ENCODE measurements at places on chromosomes 11 and 22. TPM values are rescaled to one million over a fixed set of nuclear protein-coding genes. Genes with fewer than 3 reads are reported as not detected.

Gene DDI1
- total RNA-seq, result not detected

Gene MUC5AC
- not detected for total RNA-seq

Gene CNIH2
- total RNA-seq, result 0.17 TPM

Gene UBQLNL
- under 0.01 TPM for total RNA-seq

Gene CARD18
- total RNA-seq, result not detected

Gene HIRA
- total RNA-seq, result 16.9 TPM

- no peak for DNase-seq
- no peaks in the 10 kb centered on the region for H3K27me3 ChIP-seq
- H3K27ac ChIP-seq, result peak overlapping the region; percentile 54
- no peak overlapping the region for H3K4me3 ChIP-seq
- H3K4me1 ChIP-seq, result peaks cover 79% of the 10 kb centered on the region
- peaks cover 82% of the 10 kb centered on the region for H3K36me3 ChIP-seq
Observed at GRCh38 chr22:46108564-46109473, 41.5 kb upstream of the PPARA start.

- H3K27me3 ChIP-seq, result no peaks in the 10 kb centered on the region
- peak within 1 kb of the TSS; percentile 73 for H3K4me3 ChIP-seq
- peaks cover 10% of the 10 kb centered on the region for H3K36me3 ChIP-seq
- H3K4me1 ChIP-seq, result peaks cover 31% of the 10 kb centered on the region
- DNase-seq, result peak; percentile 97
- peak within 1 kb of the TSS; percentile 98 for H3K27ac ChIP-seq
Observed at GRCh38 chr11:69013009-69013951, at the start of gene MRGPRF. Gene MRGPRF, minus strand, starts transcription at chr11:69013246. Its CDS starts 3,345 bp downstream, at chr11:69009901.

- no peak overlapping the region for H3K27ac ChIP-seq
- peaks cover 5% of the 10 kb centered on the region for H3K27me3 ChIP-seq
- no peaks in the 10 kb centered on the region for H3K36me3 ChIP-seq
Observed at GRCh38 chr11:2791139-2791520, 91.3 kb upstream of the KCNQ1OT1 start.

DNA sequence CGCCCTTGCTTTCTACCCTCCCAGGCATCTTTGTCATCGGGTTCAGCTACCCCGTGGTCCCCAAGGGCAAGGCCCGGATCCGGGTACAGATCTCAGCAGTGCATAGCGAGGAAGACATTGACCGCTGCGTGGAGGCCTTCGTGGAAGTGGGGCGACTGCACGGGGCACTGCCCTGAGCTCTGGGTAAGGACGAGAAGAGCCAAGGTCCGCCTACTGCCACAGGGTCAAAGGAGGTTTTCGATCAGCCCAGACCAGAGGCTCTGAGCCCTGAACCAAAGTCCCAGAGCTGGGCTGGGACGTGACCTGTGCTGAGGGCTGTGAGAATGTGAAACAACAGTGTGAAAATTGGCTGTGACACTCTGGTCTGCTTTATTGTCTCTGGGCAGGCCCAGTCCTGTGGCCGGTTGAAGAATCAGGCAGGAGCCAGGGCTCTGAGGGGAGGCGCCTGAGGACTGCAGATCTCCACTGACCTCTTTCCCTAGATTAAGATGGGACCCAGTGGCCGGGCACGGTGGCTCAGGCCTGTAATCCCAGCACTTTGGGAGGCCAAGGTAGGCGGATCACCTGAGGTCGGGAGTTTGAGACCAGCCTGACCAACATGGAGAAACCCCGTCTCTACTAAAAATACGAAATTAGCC lies 6.5 kb upstream of the GALR3 start:
- peaks cover 7% of the 10 kb centered on the region for H3K4me1 ChIP-seq
- no peak overlapping the region for H3K27ac ChIP-seq
- no peak overlapping the region for H3K4me3 ChIP-seq
- no peaks in the 10 kb centered on the region for H3K27me3 ChIP-seq

GRCh38 chr22:31229402-31230079 lies 17.4 kb downstream of the LIMK2 start:
- no peak overlapping the region for H3K27ac ChIP-seq
- no peak overlapping the region for H3K4me3 ChIP-seq
- H3K36me3 ChIP-seq, result no peaks in the 10 kb centered on the region
- no peaks in the 10 kb centered on the region for H3K27me3 ChIP-seq
- peak; percentile 65 for DNase-seq

- H3K4me3 ChIP-seq, result no peak overlapping the region
- no peaks in the 10 kb centered on the region for H3K27me3 ChIP-seq
- no peaks in the 10 kb centered on the region for H3K36me3 ChIP-seq
- no peak overlapping the region for H3K27ac ChIP-seq
- H3K4me1 ChIP-seq, result peaks cover 2% of the 10 kb centered on the region
Observed at GRCh38 chr11:74644081-74644480, 51.7 kb downstream of the POLD3 start.

- H3K27ac ChIP-seq, result no peak overlapping the region
- peaks cover 8% of the 10 kb centered on the region for H3K27me3 ChIP-seq
- H3K36me3 ChIP-seq, result no peaks in the 10 kb centered on the region
- H3K4me1 ChIP-seq, result no peaks in the 10 kb centered on the region
Observed at GRCh38 chr22:35601743-35602615, 15.2 kb downstream of the MB start.

GRCh38 chr22:38497869-38498268 lies 8.2 kb downstream of the DDX17 start:
- no peak overlapping the region for H3K4me3 ChIP-seq
- no peak overlapping the region for H3K27ac ChIP-seq
- no peaks in the 10 kb centered on the region for H3K27me3 ChIP-seq
- H3K36me3 ChIP-seq, result peaks cover 35% of the 10 kb centered on the region
- H3K4me1 ChIP-seq, result peaks cover 11% of the 10 kb centered on the region
- no peak for DNase-seq

DNA sequence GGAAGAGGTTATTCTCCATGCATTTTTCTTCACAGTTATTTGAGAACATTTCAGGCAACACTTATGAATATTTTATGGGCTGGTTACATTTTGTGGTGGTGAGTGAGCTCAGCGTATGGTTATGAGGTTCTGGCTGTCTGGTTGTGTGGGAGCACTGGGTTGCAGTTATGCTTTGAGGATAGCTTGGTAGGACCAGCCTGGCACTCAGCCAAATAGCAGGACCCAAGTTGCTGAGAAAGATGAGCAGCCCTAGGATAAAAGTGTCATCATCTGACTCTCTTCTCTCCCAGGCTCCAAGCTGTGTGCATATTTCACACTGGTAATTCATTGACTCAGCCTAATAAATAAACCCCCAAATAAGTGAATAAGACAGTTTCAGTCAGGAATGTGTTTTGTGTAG lies 8.1 kb upstream of the SRSF8 start:
- no peak overlapping the region for H3K27ac ChIP-seq
- H3K27me3 ChIP-seq, result peaks cover 10% of the 10 kb centered on the region
- H3K4me3 ChIP-seq, result no peak overlapping the region
- DNase-seq, result peak; percentile 13
- no peaks in the 10 kb centered on the region for H3K36me3 ChIP-seq

DNA sequence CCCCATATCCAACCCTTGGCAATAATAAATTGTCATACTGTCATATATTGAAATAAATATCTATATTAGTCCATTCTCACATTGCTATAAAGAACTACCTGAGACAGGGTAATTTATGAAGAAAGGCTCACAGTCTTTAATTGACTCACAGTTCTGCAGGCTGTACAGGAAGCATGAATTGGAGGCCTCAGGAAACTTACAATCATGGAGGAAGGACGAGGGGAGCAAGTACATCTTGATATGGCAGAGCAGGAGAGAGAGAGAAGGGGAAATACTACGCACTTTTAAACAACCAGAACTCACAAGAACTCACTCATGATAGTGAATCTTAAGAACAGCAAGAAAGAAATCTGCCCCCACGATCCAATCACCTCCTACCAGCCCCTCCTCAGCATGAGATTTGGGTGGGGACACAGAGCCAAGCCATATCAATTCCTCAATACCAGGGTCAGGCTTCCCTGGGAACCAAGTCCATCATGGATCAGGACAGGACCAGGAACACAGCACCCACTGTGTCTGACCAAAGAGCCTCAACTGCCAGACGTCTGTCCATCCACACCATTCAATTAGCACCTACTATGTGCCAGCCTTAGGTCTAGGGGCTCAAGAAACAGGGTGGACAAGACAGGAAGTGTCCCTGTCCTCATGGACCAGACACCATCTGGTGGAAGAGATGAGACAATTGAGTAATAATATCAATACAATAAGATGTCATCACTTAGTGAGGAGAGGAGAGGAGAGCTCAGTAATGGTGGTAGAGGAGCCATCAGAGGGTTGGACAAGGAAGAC lies 56.9 kb upstream of the TOP3B start:
- H3K4me1 ChIP-seq, result peaks cover 5% of the 10 kb centered on the region
- no peak overlapping the region for H3K27ac ChIP-seq
- H3K4me3 ChIP-seq, result no peak overlapping the region
- no peak for DNase-seq
- peaks cover 5% of the 10 kb centered on the region for H3K27me3 ChIP-seq
- no peaks in the 10 kb centered on the region for H3K36me3 ChIP-seq

GRCh38 chr11:45321031-45321595 lies 35.0 kb upstream of the SYT13 start:
- no peaks in the 10 kb centered on the region for H3K36me3 ChIP-seq
- no peaks in the 10 kb centered on the region for H3K4me1 ChIP-seq
- H3K4me3 ChIP-seq, result no peak overlapping the region
- H3K27me3 ChIP-seq, result peaks cover 4% of the 10 kb centered on the region
- no peak for DNase-seq
- H3K27ac ChIP-seq, result no peak overlapping the region

DNA sequence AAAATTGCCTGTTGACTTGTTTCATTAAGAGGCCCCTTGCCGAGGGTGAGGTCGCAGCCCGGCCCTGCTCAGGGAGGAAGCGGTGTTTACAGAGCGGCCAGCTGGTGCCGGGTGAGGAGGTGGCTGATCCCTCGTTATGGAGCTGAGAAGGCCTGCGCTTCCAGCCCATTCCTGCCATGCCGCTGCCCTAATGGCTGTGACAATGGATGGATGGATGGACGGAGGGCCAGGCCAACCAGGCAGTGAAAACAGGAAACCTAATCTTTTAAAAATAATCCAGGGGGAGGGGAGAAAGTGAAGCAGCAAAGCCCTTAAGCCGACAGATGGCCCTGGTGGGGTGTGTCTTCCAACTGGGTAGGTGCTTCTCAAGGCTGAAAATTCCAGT lies 38.5 kb downstream of the BCR start:
- peak overlapping the region; percentile 40 for H3K27ac ChIP-seq
- no peaks in the 10 kb centered on the region for H3K27me3 ChIP-seq
- peak; percentile 77 for DNase-seq
- no peaks in the 10 kb centered on the region for H3K36me3 ChIP-seq
- no peak overlapping the region for H3K4me3 ChIP-seq
- peaks cover 32% of the 10 kb centered on the region for H3K4me1 ChIP-seq

GRCh38 chr22:37260901-37261336 lies 16.9 kb upstream of the RAC2 start:
- H3K27ac ChIP-seq, result no peak overlapping the region
- peaks cover 35% of the 10 kb centered on the region for H3K27me3 ChIP-seq
- H3K36me3 ChIP-seq, result no peaks in the 10 kb centered on the region
- peak; percentile 56 for DNase-seq
- H3K4me3 ChIP-seq, result no peak overlapping the region

DNA sequence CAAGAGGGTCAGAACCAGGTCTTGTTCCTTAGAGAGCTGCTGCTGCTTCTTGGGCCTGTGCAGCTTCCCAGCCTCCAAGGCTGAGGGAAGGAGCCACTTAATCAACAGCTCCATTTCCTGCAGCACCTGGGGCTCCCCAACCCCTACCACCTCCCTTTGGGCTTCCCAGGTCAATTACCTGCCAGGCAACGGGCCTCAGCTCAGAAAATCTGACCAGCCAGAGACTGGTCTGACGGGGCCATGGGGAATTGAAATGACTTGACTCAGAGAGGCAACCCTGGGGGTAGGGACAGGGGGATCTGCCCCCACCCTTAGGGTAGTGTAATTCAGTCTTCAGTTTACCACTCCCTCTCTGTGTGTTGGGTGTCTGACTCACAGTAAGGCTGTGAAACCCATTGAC lies 4.7 kb upstream of the MAJIN start:
- no peaks in the 10 kb centered on the region for H3K27me3 ChIP-seq
- no peak for DNase-seq
- H3K4me1 ChIP-seq, result no peaks in the 10 kb centered on the region
- no peak overlapping the region for H3K27ac ChIP-seq

- H3K36me3 ChIP-seq, result no peaks in the 10 kb centered on the region
- no peak overlapping the region for H3K27ac ChIP-seq
- peak; percentile 30 for DNase-seq
- H3K4me1 ChIP-seq, result no peaks in the 10 kb centered on the region
- H3K27me3 ChIP-seq, result no peaks in the 10 kb centered on the region
Observed at GRCh38 chr11:118536726-118537125, 5.7 kb downstream of the TMEM25 start.

GRCh38 chr22:35632935-35633334 lies 15.3 kb upstream of the APOL6 start:
- H3K27me3 ChIP-seq, result no peaks in the 10 kb centered on the region
- H3K4me1 ChIP-seq, result peaks cover 18% of the 10 kb centered on the region
- H3K27ac ChIP-seq, result no peak overlapping the region
- no peaks in the 10 kb centered on the region for H3K36me3 ChIP-seq

- DNase-seq, result no peak
- no peaks in the 10 kb centered on the region for H3K36me3 ChIP-seq
- no peak overlapping the region for H3K4me3 ChIP-seq
- no peaks in the 10 kb centered on the region for H3K27me3 ChIP-seq
- peaks cover 13% of the 10 kb centered on the region for H3K4me1 ChIP-seq
- no peak overlapping the region for H3K27ac ChIP-seq
Observed at GRCh38 chr11:88421530-88421929, 84.0 kb upstream of the CTSC start.
